HFFc6 (cell line): ENCODE measurements at places on chromosomes 2 and 18. TPM values are rescaled to one million over a fixed set of nuclear protein-coding genes. Genes with fewer than 3 reads are reported as not detected.
A peak's percentile ranks its signal among the peaks of the same experiment; 100 is the strongest.

Gene CYBRD1
- 115 to 133 TPM (median 127 TPM) in 3 replicates for total RNA-seq

Gene CCL20
- total RNA-seq = not detected in 3 replicates

Gene NYAP2
- total RNA-seq = not detected in 2 replicates

GRCh38 chr18:77022556-77022955 is 110.0 kb downstream of the MBP start:
- DNase-seq = no peak
- H3K27me3 ChIP-seq = peaks cover 28% of the 10 kb centered on the region
- no peaks in the 10 kb centered on the region for H3K4me1 ChIP-seq
- H3K27ac ChIP-seq = no peak overlapping the region

GRCh38 chr2:1677821-1678165 is 66.5 kb downstream of the PXDN start:
- H3K4me3 ChIP-seq = no peak overlapping the region
- H3K4me1 ChIP-seq = peaks cover 13% of the 10 kb centered on the region
- peaks cover 24% of the 10 kb centered on the region for H3K36me3 ChIP-seq
- 0 out of 2 replicates have a peak overlapping the region, but pooled peaks have one; percentile 23 for H3K27ac ChIP-seq
- DNase-seq = no peak
- H3K27me3 ChIP-seq = no peaks in the 10 kb centered on the region; the same call in 1 of the 2 replicates

GRCh38 chr2:64731746-64732145 is 78.0 kb upstream of the SERTAD2 start:
- peaks cover 3% of the 10 kb centered on the region; the same call in 1 of the 2 replicates for H3K27me3 ChIP-seq
- H3K4me1 ChIP-seq = peaks cover 46% of the 10 kb centered on the region
- peaks cover 7% of the 10 kb centered on the region for H3K36me3 ChIP-seq
- DNase-seq = no peak

DNA sequence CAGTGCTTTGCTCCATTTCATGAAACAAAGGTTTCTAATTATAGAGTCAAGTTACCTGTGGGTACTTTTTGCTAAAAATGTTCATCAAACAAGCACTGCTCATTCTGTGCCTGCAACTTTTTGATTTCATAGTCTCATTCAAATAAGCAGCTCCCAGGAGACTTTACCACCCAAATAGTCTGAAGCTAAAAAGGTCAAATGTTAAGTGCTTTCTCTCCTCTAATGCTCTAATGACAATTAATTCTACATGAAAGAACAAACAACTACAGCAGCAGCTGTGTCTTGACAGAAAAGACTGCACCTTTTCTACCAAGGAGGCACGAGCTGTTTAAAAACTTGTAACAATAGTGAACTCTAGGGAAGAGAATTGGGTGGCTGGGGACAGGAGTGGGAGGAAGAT is 65.3 kb downstream of the CCDC93 start:
- peaks cover 55% of the 10 kb centered on the region for H3K4me1 ChIP-seq
- no peaks in the 10 kb centered on the region for H3K27me3 ChIP-seq
- peaks cover 45% of the 10 kb centered on the region for H3K36me3 ChIP-seq
- no peak overlapping the region for H3K4me3 ChIP-seq
- no peak for DNase-seq

DNA sequence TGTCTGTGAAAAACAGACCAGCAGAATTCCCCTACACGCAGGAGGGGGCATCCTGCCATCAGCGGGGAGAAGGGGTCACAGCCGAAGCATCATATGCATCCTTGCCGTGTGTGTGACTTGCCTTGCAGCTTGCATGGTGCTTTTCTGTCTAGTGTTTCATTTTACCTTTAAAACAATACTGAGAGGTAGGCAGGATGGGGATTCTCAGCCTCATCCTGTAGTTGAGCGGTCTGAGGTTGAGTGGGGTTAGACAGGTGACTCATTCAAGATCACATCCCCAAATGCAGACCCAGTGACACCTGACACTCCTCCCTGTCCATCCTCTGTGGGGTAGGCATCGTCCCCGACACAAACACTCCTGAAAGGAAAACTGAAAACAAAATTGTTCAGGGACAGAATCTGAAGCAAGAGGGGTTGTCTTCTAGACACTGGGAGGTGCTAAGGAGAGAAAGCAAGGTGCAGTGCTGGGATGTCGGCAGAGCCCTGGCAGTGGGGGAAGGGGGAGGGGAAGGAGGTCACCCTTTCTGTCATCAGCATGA is 7.9 kb downstream of the ARL4C start:
- H3K4me1 ChIP-seq = peaks cover 11% of the 10 kb centered on the region
- no peaks in the 10 kb centered on the region for H3K36me3 ChIP-seq
- no peak overlapping the region for H3K27ac ChIP-seq
- peaks cover 1% of the 10 kb centered on the region; the same call in 1 of the 2 replicates for H3K27me3 ChIP-seq
- H3K4me3 ChIP-seq = no peak overlapping the region

DNA sequence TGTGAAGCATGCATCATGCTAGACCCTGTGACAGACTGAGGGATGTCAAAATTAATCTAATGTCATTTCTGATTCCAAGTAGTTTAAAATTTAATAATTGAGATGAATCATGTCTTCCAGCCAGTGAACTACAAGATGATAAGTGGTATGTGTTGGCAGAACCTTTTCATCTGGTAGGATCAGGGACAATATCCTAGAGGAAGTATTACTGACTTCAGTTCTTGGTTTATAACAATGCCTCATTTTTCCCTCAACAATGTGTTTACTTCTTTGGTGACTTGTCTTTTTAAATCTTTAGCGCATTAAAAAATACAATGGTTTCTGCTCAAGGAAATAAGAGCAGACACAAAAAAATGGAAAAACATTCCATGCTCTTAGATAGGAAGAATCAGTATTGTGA is 69.4 kb downstream of the ARHGAP28 start:
- no peak overlapping the region for H3K4me3 ChIP-seq
- H3K27ac ChIP-seq = no peak overlapping the region
- no peaks in the 10 kb centered on the region for H3K4me1 ChIP-seq
- H3K27me3 ChIP-seq = no peaks in the 10 kb centered on the region
- no peaks in the 10 kb centered on the region for H3K36me3 ChIP-seq

- H3K4me1 ChIP-seq = peaks cover under 1% of the 10 kb centered on the region; the same call in 1 of the 2 replicates
- H3K4me3 ChIP-seq = peak within 1 kb of the TSS; percentile 72
- peaks cover 32% of the 10 kb centered on the region for H3K27me3 ChIP-seq
- H3K27ac ChIP-seq = no peak within 1 kb of the TSS
- 0 out of 2 replicates have a peak, but pooled peaks cover 3% of the 10 kb centered on the region for H3K36me3 ChIP-seq
Measured at GRCh38 chr2:98731041-98731893, at the start of gene MGAT4A. TSS of gene MGAT4A (minus strand) at chr2:98731132. CDS start at chr2:98726332, 4,800 bp downstream.

DNA sequence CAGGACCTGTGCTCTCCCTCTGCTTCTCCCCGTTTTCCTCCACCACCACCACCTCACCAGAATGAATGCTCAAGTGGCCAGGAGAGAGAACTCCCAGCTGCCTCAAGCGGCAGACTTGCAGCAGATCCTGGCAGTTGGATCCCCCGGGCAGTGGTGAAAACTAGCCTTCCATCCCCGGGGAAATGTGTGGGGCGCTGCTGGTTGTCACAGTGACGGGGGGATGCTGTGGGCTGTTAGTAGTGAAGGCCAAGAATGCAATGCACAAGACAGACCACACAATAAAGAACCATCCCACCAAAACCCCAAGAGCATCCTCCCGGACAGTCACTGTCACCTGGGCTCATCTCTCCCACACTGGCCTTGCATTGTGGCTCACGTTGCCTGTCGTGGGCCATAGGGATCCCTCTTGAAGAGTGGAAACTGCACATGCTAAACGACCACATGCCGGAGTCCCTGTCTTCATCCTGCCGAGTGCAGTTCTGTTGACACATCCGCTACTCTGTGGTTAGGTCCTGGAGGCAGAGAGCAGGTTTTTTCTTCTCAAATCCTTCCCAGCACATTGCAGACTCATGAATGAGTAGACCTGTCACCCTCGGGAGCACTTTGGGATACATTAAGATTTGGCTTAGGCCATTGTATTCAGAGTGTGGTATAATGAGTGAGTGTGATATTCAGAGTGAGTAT is 13.5 kb downstream of the SPATA3 start:
- H3K27me3 ChIP-seq = peaks cover 52% of the 10 kb centered on the region
- no peak overlapping the region for H3K4me3 ChIP-seq
- DNase-seq = no peak
- peaks cover 9% of the 10 kb centered on the region for H3K36me3 ChIP-seq
- no peaks in the 10 kb centered on the region; the same call in 1 of the 2 replicates for H3K4me1 ChIP-seq
- H3K27ac ChIP-seq = no peak overlapping the region

GRCh38 chr2:66960161-66960560 is 437.0 kb upstream of the ETAA1 start:
- no peaks in the 10 kb centered on the region for H3K36me3 ChIP-seq
- DNase-seq = no peak
- H3K27me3 ChIP-seq = no peaks in the 10 kb centered on the region
- no peak overlapping the region for H3K27ac ChIP-seq
- H3K4me1 ChIP-seq = peaks cover 19% of the 10 kb centered on the region

GRCh38 chr2:164975891-164976290 is 20.6 kb upstream of the SLC38A11 start:
- peak overlapping the region; percentile 73 for H3K27ac ChIP-seq
- no peak for DNase-seq
- no peak overlapping the region for H3K4me3 ChIP-seq

GRCh38 chr2:98085649-98086048 is 1.3 kb upstream of the VWA3B start:
- H3K27me3 ChIP-seq = peaks cover 34% of the 10 kb centered on the region
- H3K4me3 ChIP-seq = no peak overlapping the region
- H3K36me3 ChIP-seq = no peaks in the 10 kb centered on the region
- no peak for DNase-seq

- no peak overlapping the region for H3K4me3 ChIP-seq
- peak; percentile 39 for DNase-seq
- H3K4me1 ChIP-seq = peaks cover 14% of the 10 kb centered on the region
- no peak overlapping the region for H3K27ac ChIP-seq
- no peaks in the 10 kb centered on the region for H3K36me3 ChIP-seq
Measured at GRCh38 chr18:2903006-2903405, 56.2 kb downstream of the EMILIN2 start.

DNA sequence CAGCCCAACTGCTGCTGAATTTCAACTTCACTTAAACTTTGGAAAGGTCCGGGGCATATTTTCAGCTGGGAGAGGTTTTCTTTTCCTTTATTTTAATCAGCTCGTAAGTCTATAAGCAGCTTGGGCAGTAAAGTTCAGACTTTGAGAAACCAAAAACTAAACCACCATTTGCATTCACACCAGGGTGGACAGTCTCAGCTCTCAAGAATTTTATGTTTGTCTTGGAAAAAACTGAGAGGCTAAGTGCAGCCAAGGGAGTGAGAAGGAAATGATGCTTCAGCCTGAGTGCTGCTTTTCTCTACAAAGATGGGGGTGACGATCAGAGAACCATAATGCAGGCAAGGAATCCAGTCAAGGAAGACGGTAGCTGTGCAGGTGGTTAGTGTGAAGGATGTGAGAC is 30.2 kb downstream of the MCFD2 start:
- no peaks in the 10 kb centered on the region; the same call in 1 of the 2 replicates for H3K27me3 ChIP-seq
- no peak overlapping the region; the same call in none of the 2 replicates for H3K27ac ChIP-seq
- H3K4me3 ChIP-seq = peak overlapping the region; percentile 45; the same call in 1 of the 2 replicates
- H3K36me3 ChIP-seq = peaks cover 9% of the 10 kb centered on the region; the same call in 1 of the 2 replicates

DNA sequence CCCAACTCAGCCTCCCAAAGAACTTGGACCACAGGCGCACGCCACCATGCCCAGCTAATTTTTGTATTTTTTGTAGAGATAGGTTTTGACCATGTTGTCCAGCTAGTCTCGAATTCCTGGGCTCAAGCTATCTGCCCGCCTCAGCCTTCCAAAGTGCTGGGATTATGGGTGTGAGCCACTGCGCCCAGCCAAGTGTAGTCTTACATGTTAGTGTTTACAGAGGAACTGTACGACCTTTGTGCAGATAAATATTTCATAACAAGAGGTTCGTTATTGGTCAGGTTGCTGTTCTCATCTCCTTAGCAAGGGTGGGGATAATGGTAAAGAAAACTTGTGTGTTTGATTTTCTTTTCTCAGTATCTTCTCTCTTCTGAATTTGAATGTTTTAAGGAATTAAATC is 46.5 kb downstream of the RALBP1 start:
- no peak overlapping the region for H3K27ac ChIP-seq
- DNase-seq = no peak
- H3K4me3 ChIP-seq = no peak overlapping the region
